Effector memory CD4-positive, alpha-beta T cell (primary cell): ENCODE measurements at places on chromosomes 7 and 10.

- DNase-seq, result no peak
These were observed 155.5 kb downstream of the SVIL start for GRCh38 chr10:29479081-29479925.

- no peak for DNase-seq
These were observed 1123.9 kb downstream of the CNTNAP2 start for GRCh38 chr7:147240468-147240867.

- DNase-seq, result no peak
These were observed 855.0 kb downstream of the REEP3 start for GRCh38 chr10:64376167-64376566.

DNA sequence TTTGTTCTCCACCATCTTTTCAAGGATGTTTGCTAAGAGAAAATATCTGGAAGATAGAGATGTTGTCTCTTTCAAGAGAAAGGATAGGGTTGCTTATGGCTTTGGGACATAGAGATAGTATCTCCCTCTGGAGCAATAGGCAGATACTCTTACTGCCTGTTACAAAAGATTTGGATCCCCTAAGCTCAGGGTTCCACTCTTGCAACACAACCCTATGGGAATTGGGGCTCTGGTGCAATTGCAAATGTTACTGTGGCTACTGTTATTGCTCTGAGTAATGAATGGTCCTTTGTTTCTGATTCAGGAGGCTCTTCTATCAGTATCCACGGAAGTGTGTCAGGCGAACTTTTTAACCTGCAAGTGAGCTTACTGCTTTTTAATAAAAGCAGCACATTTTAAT is 88.8 kb downstream of the GPR85 start:
- no peak for DNase-seq

- no peak for DNase-seq
These were observed 86.9 kb upstream of the GATAD1 start for GRCh38 chr7:92360387-92360786.

DNA sequence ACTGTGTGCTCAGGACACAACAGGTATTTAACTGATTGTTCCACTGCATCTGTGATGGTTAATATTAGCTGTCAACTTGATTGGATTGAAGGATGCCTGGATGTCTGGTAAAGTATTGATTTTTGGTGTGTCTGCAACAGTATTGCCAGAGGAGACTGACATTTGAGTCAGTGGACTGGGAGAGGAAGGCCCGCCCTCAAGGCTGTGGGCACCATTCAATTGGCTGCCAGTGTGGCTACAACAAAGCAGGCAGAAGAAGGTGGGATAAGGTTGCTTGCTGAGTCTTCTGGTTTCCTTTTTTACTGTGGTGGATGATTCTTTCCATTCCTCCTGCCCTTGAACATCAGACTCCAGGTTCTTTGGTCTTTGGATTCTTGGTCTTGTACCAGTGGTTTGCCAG is 137.1 kb upstream of the FAM13C start:
- DNase-seq, result no peak

DNA sequence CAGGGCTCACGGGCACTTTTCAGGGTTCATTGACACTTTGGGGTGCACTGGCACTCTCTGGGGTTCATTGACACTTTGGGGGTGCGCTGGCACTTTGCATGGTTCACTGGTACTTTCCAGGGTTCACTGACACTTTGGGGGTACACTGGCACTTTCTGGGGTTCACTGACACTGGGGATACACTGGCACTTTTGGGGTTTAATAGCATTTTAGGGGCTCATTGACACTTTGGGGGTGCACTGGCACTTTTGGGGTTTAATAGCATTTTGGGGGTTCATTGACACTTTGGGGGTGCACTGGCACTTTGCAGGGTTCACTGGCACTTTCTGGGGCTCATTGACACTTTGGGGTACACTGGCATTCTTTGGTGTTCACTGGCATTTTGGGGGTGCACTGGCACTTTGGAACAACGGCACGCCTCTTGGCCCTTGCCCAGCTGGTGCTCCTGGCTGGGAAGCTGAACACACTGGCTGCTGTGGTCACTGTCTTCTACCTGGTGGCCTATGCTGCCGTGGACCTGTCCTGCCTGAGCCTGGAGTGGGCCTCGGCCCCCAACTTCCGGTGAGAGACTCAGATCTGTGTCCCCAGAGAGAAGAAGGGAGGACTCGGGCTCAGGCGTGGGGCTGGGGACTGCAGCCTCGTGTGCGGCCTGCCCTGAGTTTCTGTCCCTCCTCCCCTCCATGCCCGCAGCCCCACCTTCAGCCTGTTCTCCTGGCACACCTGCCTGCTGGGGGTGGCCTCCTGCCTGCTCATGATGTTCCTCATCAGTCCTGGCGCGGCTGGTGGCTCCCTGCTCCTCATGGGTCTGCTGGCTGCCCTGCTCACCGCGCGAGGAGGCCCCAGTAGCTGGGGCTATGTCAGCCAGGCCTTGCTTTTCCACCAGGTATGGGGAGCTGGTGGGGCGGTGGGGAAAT is 6.2 kb upstream of the TRIP6 start:
- DNase-seq, result no peak

DNA sequence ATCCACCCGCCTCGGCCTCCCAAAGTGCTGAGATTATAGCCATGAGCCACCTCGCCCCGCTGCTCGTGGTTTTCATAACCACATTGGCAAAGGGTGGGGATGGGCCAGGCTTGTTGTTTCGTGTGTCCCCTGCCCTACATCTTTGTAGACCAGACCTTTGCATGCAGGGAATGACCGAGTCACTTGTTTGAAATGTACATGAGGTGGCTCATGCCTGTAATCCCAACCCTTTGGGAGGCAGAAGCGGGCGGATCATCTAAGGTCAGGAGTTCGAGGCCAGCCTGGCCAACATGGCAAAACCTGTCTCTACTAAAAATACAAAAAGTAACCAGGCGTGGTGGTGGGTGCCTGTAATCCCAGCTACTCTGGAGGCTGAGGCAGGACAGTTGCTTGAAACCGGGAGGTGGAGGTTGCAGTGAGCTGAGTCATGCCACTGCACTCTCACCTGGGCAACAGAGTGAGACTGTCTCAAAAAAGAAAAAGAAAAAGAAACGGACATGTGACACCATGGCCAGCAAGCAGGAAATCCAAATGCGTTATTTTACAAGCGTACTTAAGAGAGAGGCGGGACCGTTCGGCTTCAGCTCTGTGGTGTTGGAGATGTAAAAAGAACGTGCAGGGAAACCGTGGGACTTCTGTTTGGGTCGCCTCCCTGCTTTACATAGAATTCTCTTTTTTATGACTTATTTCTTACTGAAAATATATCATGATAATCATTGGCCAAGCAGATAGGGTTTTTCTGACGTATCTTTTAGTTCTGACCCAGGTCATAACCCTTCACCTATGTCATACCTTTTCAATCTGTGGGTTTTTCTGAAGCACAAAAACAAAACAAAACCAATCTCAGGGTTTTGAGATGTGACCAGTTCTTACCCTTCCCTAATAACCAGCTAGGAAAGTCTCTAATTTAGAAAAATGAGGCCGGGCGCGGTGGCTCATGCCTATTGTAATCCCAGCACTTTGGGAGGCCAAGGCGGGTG is 45.1 kb downstream of the WIPI2 start:
- no peak for DNase-seq

GRCh38 chr10:116466715-116467422 is 39.2 kb downstream of the PNLIPRP3 start:
- DNase-seq, result no peak

- peak; percentile 8 for DNase-seq
These were observed 46.0 kb downstream of the ZNF777 start for GRCh38 chr7:149414745-149415390.

GRCh38 chr7:96786261-96786997 is 76.8 kb upstream of the SEM1 start:
- DNase-seq, result no peak

DNA sequence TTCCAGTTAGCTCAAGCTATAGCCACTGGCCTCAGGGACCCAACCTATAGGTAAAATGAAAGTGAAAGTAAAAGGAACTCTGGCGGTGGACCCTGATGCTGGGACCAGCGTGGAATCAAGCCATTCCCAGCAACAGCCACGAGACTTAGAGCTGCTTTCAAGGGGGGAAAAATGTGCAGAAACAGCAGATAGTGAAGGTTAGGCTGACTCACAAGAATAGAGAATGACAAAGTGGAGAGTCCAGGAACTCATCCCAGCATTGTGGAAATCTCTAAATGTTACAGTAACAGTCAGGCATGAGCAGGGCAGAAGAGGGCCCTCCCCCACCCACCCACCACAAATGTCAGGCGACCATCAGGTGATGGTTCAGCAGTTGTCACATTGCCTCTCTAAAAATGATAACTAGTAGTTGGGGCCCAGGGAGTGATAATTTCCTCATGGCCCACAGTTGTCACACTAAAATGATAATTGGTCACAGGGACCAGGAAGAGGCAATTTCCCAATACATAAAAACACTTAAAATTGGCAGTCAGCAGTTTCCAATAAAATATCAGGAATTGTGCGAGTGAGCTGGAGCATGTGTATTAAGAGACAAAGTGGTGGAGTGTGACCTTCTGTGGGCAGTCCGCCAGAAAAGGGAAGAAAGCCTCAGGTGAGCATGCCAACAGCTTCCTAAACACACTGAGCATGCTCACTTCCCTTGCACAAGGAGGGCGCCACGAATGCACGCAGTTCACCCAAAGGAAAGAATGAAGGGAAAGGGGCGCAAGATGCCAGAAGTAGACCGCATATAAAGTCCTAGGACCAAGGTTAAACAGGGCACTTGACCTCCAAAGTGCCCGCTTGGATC is 129.8 kb upstream of the PPP1R3A start:
- DNase-seq, result no peak

DNA sequence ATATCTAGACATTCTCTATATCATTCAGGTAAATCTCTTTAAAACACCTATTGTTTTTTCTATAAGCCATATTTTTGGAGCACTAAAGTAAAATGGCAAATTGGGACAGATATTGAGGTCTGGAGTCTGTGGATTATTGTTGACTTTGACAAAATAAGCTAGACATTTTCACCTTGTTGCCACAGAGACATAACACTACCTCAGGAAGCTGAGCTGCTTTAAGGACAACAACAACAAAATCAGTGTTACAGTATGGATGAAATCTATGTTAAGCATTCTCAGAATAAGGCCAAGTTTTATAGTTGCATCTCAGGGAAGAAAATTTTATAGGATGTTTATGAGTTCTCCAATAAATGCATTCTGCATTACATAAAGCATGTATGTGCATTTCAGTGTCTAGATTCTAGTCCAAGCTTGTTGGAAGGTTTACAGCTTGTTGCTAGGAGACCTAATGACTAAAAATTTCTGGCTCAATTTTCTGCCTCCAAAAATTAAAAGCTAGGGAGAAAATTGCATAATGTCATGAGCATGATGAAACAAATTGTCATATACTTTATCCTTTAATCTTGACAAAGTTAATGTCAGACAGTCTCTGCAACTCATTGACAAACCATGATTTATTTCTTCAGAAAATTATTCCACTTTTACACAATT is 18.3 kb downstream of the LIPM start:
- no peak for DNase-seq

GRCh38 chr10:96910488-96911395 is 78.6 kb downstream of the LCOR start:
- no peak for DNase-seq

- DNase-seq, result peak; percentile 25
These were observed 44.2 kb upstream of the DPYSL4 start for GRCh38 chr10:132142396-132143161.

DNA sequence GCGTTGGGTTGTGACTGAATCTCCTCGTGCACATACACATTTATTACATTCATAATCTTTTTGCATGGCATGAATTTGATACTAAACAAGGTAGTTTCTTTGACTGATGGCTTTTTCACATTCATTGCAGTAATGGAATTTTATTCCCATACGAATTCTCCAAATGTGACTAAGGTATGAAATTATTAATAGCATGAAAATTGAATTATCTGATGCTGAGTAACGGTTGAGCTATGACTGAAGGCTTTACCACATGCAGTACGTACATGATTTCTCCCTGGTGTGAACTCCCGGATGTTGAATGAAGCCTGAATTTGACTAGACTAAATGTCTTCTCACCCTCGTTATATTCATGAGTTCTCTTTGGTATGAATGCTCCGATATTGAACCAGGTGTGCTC is 104.4 kb upstream of the C1GALT1 start:
- DNase-seq, result no peak

- no peak for DNase-seq
These were observed 56.7 kb downstream of the SNX10 start for GRCh38 chr7:26348234-26348851.

GRCh38 chr10:90992462-90992861 is 71.6 kb upstream of the ANKRD1 start:
- no peak for DNase-seq

DNA sequence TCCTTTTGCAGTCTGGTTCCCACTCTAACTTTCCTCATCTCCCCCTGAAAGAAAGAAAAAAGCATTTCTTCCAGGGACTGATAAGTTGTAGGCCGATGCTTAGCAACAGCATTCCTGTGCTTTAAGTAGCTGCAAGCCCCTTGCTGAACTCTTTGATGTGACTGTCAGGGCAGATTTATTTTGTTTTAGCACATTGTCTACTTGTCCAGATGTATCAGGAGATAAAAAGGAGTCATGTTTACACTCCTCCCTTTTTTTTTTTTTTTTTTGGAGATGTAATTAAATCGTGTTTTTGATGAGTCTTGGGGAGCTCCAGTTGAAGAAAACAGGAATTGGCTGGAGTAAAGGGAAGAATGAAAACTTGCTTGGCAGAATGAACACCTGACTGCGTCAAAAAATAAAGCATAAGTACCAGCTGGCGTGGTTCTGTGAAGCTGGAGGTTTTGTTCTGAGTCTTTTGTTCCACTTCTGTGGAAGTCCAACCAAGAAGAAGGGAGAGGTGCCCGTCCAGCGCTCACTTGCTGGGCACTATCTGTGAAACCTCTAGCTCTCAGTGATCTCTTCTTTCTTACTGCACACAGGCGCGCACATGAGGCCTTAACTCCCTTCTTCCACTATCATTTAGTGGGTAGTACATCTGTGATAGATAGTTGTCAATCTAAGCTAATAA is 871.7 kb downstream of the LRMDA start:
- no peak for DNase-seq

- DNase-seq, result no peak
These were observed 600.0 kb downstream of the PHTF2 start for GRCh38 chr7:78398576-78398975.

- no peak for DNase-seq
These were observed 289.7 kb downstream of the PLXDC2 start for GRCh38 chr10:20105931-20106330.
